ENCODE measurements at places on chromosomes 11 and 22.

- peak; percentile 31 for DNase-seq
These were observed 612 bp downstream of the GTSE1 start for GRCh38 chr22:46297151-46297812.

DNA sequence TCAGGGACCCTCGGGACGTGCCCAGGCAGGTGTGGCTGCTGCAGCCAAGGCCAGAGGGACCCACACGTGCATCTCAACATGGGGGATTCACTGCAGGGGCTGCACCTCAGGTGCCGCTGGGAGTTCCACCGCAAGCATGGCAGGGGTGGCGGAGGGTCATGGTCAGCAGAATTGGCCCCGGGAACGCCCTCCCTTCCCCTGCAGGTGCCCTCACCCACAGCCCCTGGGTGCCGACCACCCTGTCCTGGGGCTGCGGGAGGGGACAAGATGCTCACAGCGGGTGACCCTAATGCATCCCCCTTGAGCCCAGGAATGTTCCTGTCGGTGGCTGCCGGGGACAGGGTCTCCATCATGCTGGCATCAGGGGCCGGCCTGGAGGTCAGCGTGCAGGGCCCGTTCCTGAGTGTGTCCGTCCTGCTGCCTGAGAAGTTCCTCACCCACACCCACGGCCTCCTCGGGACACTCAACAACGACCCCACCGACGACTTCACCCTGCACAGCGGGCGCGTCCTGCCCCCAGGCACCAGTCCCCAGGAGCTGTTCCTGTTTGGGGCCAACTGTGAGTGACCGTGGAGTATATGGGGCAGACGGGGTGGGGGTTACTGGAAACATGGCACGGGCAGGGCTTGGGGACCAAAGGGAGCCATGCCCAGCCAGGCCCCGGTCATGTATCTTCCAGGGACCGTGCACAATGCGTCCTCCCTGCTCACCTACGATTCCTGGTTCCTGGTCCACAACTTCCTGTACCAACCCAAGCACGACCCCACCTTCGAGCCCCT is 5.8 kb downstream of the SUSD2 start:
- no peak for DNase-seq

GRCh38 chr22:49281467-49282340 is 546.0 kb downstream of the BRD1 start:
- no peak for DNase-seq

DNA sequence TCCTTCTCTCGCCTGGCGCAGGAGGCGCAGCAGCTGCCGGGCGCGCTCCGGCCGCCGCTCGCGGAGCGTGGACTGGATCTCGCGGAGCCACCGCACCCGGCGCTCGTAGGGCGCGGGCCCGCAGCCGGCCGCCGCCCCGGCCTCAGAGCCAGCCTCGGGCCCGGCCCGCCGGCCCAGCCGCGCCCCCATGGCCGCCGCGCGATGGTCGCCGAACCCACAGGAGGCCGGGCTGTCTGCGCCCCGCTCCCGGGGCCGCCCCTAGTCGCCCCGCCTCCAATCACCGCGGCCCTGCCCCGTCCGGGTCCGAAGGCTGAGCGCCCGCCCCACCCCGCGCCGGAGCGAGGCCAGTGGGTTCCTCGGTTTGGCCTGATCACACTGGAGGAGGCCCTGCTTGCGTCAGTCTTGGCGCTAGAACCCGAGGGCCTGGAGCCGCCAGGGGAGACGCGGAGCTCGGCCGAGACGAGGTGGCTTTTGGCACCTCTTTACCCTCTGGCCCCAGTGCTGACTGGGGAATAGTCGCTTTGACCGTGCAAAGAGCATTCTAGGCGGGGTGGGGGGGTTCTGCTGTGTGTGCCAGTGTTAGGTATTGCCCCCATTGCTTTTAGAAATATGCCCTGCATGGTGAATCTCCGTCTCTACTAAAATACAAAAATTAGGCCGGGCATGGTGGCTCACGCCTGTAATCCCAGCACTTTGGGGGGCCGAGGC is at the start of gene LRRC75B:
TSS of gene LRRC75B (minus strand) at position 223 of the 708 bp plus-strand sequence. CDS start at position 189, 34 bp downstream.
- DNase-seq, result peak; percentile 69

GRCh38 chr11:15941206-15941770 is 415.1 kb downstream of the SOX6 start:
- no peak for DNase-seq
